ENCODE measurements at places on chromosomes 2 and 18.

DNA sequence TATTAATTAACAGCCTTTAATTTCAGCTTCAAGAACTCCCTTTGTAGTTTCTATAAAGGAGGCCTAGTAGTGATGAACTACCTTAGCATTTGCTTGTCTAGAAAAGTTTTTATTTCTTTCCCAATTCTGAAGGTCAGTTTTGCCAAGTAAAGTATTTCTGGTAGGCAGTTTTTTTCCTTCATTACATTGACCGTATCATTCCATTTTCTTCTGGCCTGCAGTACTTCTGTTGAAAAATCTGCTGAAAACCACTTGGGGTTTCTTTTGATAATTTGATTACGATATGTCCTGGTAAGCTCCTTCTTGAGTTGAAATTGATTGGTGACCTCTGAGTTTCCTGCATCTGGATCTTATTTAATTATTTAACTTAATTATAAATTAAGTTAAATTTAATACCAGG is 691.8 kb downstream of the TSN start:
- DNase-seq = no peak

DNA sequence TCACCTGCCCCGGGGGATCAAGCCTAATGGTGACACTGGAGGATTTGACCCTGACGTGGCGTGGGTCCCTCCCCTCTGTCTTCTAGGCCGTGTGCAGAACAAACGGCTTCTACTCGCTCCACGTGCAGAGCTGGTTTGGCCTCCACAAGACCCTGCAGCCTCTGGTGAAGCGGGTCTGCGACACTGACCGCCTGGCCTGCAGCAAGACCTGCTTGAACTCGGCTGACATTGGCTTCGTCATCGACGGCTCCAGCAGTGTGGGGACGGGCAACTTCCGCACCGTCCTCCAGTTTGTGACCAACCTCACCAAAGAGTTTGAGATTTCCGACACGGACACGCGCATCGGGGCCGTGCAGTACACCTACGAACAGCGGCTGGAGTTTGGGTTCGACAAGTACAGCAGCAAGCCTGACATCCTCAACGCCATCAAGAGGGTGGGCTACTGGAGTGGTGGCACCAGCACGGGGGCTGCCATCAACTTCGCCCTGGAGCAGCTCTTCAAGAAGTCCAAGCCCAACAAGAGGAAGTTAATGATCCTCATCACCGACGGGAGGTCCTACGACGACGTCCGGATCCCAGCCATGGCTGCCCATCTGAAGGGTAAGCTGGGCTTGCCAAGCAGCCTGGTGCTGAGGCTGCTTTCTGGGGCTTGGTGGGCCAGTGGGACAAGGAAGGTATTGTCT is 112.0 kb downstream of the VIT start:
- DNase-seq = no peak

DNA sequence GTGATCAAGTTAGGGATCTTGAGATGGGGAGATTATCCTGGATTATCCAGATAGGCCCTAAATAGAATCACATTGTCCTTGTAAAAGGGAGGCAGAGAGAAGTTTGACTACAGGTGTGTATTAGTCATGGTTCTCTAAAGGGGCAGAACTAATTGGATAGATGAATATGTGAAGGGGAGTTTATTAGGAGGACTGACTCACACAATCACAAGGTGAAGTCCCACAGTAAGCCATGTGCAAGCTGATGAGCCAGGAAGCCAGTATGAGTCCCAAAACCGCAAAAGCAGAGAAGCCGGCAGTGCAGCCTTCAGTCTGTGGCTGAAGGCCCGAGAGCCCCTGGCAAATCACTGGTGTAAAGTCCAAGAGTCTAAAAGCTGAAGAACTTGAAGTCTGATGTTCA is 275.8 kb downstream of the KCNS3 start:
- DNase-seq = no peak

- no peak for DNase-seq
Observed at GRCh38 chr2:150944315-150944714, 317.3 kb downstream of the RBM43 start.

DNA sequence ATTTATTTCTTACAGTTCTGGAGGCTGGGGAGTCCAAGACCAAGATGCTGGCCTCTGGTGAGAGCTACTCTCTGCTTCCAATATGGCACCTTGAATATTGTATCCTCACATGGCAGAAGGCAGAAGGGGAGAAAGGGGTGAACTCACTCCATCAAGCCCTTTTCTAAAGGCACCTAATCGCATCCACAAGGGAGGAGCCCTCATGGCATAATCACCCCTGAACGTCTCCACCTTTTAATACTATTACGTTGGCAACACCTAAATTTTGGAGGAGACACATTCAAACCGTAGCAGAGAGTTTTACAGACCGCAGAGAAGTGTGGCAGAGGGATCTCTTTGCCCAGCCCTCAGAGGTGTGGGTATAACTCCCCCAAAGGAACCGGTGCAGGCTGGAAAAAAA is 142.6 kb upstream of the BCL2L11 start:
- DNase-seq = no peak

DNA sequence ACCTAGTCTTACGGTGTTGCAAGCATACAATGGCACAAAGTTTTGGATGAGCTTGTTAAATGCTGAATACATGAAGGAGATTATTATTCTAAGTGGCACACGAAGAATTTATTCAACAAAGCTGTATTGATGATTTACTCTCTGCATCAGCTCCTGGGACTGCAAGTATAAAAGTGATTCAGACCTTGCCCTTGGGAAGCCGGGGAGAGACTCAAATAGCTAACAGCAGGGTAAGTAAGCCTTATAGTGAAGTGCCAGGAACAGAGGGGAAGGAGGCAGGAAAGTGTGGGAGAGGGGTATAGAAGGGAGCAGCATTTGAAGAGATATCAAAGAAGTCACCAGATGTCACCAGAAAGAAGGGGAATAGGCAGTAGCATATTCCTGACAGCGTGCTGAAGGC is 115.4 kb downstream of the MCFD2 start:
- no peak for DNase-seq

DNA sequence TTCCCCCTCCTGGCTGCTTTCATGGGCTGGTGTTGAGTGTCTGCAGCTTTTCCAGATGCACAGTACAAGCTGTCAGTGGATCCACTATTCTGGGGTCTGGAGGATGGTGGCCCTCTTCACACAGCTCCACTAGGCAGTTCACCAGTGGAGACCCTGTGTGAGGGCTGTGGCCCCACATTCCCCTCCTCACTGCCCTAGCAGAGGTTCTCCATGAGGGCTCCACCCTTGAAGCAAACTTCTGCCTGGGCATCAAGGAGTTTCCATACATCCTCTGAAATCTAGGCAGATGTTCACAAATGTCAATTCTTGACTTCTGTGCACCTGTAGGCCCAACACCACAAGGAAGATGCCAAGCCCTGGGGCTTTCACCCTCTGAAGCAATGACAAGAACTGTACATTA is 1386.2 kb upstream of the ACVR2A start:
- DNase-seq = no peak

DNA sequence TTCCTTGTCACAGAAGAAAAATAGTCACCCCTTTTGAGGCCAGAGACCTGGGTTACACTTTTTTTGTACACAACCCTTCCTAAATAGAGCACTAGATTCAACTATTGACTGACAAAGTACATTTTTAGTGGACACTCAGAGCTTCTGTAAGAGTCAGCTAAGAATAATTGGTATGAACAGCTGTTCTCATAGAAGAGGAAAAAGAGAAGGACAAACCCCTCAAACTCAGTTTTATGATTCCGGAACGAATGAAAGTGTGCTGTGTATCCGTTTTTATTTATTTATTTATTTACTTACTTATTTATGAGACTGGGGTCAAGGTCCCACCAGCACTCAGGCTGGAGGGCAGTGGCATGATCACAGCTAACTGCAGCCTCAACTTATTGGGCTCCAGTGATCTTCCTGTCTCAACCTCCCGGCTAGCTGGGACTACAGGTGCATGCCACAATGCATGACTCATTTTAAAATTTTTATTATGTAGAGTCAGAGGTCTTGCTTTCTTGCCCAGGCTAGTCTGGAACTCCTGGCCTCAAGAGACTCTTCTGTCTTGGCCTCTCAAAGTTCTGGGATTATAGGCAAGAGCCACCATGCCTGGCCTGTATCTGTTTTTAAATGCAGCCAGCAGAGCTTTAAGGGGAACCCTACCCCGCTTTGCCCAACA is 36.0 kb upstream of the FZD5 start:
- no peak for DNase-seq

DNA sequence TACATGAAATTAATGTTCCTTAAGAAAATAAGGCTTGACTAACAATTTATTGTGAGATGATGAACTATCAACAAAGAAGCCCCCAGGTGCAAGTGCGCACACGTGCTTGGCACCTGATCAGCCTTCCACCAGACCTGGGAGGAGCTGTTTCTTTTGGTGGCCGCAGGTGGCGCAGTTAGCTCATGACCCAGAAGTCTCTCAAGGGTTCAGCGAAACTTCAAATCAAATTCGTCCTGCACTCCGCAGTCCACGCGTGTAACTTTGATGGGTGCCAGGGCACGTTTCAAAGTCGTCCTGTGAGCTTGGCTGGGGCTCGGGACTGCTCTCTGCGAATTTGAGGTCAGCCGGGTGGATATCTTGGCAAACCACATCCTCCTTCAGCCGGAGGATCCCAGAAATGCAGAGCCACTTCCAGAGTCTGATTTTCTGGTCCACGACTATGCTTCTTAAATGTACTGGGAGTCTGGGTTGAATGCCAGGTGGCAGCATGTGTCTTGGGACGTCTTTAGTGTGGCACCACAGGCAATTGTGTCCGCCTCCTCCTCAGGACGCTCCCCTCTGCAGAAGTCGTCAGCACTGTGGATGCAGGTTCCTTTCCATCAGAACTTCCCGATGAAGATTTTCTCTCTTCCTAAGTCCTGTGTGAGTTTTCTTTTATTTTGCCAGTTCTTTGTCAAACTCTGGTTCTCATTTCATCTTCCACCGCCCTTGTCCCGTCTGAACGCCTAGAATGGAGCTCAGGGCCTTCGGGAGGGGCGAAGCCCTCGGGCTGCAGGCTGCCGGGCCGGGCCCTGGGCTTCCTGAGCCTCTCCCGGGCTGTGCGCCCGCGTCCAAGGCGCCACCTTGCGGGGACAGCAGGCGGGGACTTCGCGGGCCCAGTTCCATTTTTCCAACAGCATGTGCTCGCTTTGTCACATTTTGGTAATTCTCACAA is 61.3 kb upstream of the RAPGEF4 start:
- peak; percentile 34 for DNase-seq

DNA sequence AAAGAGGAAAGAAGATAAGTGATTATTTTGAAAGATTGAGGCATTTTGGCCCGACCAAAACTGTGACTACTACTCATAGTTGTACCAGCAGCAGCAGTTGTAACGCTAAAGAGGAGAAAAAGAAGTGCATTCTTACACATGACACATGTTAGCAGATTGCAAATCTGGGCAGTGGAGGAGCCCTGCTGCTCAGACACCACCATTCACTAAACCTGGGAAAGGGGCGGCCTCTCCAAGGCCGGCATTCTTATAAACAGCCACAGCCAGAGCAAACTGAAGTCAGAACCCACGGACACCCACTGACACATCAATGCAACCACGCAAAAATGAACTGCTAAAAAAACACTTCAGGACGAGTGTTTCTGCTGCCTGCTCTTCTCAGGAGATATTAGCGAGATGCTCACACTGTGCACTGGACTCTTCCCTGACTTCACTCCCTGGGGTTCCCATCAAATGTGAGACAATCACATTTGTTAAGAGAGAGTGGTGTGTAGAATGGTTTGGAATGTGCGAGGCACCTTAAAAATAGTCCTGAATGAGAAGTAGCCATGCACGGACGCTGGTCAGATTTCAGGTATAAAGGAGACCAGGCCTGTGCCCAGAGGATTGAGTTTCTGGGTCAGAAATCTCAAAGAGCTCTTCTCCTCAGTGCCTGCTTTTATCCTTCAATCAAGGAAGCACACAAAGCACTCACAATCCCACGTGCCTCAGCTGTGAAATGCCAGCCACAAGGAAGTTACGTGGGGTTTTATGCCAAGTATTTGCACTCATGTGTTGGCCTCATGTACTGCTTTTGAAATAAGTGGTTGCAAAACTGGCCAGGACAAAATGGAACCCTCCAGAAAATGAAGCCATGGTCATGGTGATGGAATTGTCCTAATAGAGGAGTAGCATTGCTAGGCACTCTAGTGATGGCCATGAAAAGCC is 83.4 kb downstream of the MTCL1 start:
- no peak for DNase-seq

GRCh38 chr2:201704536-201704935 is 6.1 kb upstream of the MPP4 start:
- DNase-seq = no peak

DNA sequence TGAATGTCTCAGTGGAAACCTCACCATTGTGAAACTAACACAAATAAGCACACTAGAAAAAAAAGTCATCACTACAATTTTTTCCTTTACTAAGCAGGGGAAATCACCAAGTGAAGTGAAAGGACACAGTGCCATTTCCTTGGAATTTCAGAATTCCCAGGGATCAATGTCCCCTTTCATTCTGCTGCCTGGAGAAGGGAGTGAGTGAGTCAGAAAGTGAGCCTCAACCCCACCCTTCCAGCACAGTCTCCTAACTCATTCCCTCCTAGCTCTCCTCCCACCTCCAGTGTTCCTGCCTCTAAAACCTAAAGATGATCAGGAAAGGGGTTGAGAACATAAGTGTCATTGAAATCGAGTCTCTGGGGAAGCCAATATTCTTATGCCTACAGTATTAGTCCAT is 608.5 kb downstream of the RNF144A start:
- no peak for DNase-seq

- DNase-seq = no peak
Observed at GRCh38 chr2:36613801-36614200, 15.8 kb upstream of the FEZ2 start.

- no peak for DNase-seq
Observed at GRCh38 chr18:12074736-12075135, 18.9 kb upstream of the ANKRD62 start.

- no peak for DNase-seq
Observed at GRCh38 chr2:29627279-29627711, 294.1 kb downstream of the ALK start.

DNA sequence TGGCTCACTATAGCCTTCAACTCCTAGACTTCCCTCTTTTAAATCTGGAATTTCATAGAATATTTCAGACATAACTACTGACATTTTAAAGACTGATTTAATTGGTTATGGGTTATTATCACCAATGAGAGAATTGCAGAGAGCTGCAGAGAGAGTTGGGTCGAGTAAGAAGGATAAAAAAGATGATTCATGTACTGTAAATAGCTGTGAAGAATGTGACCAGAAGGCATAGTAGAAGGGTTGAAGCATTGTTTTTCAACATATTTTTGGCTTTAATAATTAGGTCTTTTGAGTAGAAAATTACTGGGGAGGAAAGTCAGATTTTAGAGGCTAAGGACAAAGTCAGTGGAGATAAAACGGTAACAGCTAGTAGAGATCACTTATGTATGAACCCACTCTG is 503.2 kb upstream of the SLC8A1 start:
- DNase-seq = no peak

GRCh38 chr2:44623622-44624351 is 262.0 kb downstream of the CAMKMT start:
- no peak for DNase-seq

DNA sequence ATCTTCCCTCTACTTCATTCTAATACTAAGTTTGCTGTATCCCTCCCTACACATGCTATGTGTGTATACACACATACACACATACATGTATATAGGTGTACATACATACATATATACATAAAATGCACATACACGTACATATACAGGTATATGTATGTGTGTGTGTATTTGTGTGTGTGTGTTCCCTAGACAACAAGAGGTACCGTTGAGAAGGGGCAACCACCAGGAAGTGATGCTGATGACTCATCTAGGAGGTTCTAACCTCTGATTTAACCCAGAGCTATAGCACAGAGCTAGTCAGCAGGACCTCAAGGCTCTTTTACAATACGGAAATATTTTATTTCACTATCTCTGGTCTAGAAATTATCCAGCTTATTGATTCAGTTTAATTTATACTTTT is 139.2 kb downstream of the LAMA3 start:
- DNase-seq = peak; percentile 79
